Hypothalamus (tissue), 51 donors: ENCODE measurements at places on chromosomes 16 and 17.

DNA sequence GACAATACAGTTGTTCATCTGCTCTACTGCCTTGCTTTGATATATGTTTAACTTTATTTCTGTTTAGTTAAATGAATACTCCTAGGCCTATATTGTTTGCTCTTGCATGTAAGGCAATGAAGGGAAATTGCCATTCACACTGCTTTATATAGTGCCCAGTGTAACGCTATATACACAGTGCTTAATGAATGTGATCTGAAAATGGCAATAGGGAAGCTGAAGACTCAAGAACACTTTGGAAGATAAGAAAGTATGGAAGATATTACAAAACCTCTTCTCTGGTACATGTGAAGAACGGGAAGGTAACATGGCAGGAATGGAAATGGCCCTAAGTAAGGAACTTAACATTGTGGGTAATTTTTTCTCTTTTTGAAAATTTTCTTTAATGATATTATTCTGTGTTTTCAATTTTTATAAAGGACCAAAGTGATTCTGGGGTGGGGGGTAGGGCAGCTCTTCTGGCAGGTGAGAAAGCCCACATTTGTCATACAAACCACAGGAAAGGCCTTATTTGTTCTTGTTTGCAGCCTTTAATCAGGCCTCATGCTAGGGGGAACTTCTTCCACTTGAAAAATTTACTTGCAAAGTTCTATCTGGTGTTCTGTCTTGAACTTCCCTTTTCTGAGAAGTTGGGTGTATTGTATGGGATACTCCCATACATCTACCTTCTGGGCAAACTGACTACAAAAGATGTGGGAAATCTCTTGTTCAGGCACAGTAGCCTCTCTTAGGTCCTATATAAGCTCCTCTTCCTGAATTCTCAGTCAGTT, 100.8 kb upstream of the CORO6 start:
- no peak for DNase-seq

DNA sequence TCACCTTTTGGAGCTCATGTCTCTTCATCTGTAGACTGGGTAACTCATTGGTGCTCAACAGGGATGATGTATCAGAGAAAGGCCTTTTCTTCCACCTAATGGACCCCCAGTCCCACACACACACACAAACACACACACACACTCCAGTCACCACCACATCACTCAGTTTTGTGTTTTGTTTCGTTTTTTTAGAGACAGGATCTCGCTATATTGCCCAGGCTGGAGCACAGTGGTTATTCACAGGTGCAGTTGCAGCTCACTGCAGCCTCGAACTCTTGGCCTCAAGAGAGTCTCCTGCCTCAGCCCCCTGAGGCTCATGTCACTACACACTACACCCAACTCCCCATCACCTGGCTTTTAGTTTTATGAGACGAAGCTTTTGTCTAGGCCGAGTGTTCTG, 55.6 kb downstream of the SF3B3 start:
- no peak for DNase-seq

DNA sequence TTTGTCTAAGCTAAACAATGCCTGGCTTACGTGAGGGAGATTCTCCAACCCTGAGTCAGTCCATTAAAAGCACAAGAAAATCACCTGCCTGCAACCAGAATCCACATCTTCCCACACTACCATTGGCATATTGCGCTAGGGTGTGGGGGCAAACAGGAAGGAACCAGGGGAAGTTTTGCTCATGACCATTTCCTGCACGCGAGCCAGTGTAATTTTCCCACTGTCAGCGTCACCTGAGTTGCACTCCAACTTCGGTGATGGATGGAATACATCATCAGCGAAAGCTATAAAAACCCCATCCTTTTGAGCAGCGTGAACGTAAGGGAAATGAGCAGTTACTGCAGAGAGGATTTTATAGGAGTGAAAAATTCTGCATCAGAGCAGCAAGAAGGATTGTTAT, 167.9 kb upstream of the NOL11 start:
- no peak for DNase-seq

GRCh38 chr17:44913676-44914075, 1.6 kb downstream of the GFAP start:
- no peak for DNase-seq

DNA sequence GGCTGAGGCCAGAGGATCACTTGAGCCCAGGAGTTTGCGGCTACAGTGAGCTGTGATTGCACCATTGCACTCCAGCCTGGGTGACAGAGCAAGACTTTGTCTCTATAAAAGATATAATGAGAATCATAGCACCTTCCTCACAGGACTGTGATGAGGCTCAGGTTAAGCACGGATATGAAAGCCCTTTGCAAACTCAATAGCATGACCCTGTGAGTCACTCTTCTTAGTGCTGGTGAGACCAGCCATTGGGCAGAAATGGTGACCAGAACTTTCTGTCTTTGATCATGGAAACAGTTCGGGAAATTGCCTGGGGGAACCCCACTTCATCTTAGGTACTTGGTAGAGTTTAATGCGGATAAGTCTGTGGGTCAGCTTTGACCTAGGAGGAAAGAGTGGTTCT, 144.2 kb downstream of the PRKCB start:
- no peak for DNase-seq

DNA sequence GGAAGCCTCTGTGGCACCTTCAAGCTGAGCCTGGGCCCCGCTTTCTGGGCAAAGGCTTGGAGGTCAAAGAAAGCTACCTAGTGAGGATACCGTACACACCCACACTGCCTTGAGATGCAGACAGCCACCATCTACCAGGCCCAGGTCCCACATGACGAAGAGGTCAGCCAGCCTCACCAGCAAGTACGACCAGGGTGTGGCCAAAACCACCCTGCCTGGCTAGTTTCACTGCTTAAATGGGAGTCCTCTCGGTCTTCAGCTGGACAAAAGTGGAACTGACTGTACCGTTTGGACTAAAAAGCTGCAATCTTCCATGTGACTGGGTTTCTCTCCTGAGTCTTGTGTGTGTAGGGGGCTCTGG, 21.6 kb downstream of the VASN start:
- DNase-seq, result no peak

GRCh38 chr17:75199886-75200618, 5.4 kb upstream of the NUP85 start:
- no peak for DNase-seq

DNA sequence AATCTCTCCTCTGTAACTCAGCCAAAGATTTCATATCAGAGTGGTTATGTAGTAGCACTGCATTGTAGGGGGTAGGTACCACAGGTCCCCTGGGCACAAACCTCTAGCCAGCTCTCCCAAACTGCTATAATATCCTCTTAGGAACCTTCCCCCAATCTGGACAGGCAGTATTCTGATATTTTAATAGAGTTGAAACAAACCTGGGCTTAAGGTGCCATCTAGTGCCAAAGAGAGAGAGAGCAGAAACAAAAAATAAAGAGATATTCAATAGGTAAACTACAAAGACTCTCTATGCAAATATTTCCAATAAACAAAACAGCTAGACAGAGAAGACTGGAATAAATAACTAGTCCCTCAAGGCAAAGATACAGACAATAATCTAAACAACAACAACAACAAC, 1070.0 kb downstream of the CDH11 start:
- DNase-seq, result no peak

DNA sequence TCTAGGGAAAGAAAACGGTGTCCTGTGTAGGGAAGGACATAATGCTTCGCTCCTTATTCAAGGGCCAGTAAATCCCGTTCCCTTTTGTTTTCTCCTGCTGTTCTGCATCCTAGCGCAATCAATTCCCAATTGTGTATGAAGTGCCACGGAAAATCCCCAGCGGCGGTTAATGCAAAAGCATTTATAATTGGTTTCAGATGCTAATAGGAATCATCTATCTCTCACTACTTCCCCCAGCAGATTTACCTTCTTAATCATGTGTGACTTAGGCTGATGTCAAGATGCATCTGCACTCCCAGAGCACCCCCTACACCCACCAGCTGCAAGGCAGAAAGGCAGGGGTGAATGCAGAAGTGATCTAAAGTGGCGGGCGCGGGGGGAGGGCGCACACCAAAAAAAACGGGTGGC, 32.7 kb upstream of the SSTR2 start:
- no peak for DNase-seq

- no peak for DNase-seq
These were observed 622 bp downstream of the TOM1L2 start for GRCh38 chr17:17971431-17972125.

DNA sequence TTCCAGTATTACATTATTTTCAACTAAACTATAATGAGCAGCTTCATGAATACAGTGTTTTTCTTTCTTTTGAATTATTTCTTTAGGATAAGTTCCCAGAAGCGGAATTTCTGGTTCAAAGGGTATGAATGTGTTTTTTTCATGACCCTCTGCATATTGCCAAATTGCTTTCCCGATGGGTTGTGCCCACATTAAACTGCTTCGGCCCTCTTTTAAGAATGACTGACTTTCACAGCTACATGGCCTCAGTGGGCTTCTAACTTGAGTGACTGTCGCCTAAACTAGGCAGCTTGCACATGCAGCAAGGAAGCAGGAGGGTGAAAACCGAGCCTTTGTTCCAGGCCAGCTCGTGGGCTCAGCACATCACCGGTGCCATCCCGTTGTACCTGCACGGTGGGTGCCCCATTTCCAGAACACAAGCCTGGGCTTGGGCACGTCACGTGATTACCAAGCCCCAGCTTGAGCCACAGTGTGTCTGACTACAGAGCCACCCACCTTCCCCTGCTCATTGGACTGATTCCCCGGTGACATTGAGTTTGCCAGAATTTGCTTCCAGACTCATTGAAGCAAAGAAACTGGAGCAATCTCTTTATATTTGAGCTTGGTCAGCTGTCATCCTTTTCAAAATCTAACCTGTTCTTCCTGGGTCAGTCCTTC, 112.8 kb downstream of the CLEC16A start:
- no peak for DNase-seq

DNA sequence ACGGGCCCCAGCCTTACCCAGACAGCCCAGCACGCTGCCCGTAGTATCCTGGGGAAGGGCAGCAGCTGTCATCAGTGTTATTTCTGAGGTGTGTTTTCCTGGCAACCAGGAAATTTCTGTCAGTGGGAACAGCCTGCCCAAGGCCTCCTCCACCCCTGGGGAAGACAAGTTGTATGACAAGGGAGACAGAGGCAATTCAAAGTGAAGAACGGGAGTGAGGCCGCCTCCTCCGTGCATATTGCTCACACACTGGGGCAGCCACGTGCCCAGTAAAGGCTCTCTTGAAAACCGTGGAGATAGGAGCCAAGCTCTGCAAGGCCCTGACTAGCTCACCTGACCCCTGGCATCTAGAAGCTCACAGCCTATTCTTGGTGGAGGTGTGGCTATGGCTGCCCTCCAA, 57.6 kb downstream of the RAI1 start:
- DNase-seq, result no peak

DNA sequence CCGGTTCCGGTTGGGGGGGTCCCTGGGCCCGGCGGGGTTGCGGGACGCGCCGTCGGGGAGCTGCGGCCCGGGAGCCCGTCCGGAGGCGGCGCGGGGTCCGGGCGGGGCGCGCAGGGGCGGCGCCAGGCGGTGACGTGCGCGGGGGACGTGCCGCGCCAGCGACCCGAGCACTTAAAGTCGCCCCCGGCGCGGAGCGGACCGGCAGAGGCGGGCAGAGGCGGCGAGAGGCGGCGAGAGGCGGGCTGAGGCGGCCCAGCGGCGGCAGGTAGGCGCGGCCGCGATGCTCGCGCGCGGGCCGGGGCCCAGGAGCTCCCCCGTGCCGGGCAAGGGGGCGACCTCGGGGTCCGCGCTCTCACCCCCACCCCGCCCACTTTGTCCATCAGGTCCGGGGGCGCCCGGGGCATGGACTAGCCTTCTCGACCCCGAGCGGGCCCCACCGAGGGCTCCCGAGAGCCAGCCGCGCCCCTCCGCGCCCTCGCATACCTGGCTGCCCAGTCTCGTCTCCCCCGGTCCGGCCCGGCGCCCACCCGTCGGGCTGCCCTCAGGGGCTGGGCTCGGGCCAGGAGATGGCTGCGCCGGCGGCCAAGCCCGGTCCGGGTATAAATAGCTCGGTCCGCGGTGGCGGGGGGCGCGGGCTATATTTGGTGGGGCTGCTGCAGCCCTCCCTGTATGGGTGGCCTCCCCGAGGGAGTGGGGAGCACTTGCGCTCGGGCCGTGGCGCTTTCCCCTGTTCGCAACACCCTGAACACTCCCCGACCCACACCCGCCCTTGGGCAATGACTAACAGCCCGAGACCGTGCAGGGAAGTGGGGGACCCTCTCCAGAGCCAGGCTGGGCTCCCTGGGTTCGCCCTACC, at the start of gene SLC16A3:
Gene SLC16A3 (plus strand): TSS at position 201 of the 856 bp plus-strand sequence. CDS start 6,967 bp downstream, outside the sequence.
- DNase-seq, result no peak

GRCh38 chr16:87234601-87235000, 82.6 kb downstream of the C16orf95 start:
- no peak for DNase-seq

- no peak for DNase-seq
These were observed 56.8 kb upstream of the SCNN1B start for GRCh38 chr16:23245268-23245667.

DNA sequence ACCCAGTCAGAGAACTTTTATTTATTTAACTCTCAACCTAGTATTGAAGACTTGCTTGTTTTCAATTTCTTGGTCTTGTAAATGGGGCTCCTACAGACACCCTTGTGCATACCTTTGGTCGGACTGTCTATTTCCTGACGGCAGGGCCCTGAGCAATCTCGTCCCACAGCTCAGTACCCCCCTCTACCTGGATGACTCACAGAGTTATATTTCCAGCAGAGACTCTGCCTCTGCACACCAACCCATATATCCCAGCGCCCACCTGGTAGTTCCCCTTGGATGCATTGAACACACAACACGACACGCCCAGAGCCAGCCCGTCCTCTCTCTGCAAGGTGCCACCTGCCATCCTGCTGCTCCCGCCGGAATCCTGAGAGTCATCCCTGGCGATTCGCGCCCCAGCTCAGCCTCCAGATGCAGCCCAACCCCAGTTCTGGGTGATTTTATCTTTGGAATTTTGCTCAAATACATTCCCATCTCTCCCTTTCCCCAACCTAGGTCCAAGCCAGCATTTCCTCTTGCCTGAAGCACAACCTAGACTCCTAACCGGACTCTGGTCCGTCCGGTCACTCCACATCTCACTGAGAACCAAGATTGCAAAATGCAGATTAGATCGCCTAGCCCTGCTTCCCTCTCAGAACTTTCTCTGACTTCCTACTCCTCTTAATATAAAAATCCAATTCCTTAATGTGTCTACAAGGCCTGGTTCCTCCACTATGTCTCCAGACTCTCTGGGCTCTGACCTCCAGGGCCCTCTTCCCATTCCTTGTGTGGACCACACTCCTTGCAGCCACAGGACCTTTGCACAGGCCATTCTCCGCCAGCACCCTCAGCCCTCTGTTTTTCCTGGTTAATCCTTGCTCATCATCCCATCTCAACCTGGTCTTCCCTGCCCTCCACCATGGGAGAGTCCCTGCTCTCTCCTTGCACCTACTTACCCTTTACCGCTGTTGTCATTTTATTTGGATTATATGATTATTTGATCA, 129.2 kb downstream of the SEC14L1 start:
- no peak for DNase-seq

- DNase-seq, result no peak
These were observed 54.2 kb upstream of the CDR2 start for GRCh38 chr16:22428654-22429053.

- no peak for DNase-seq
These were observed 23.6 kb downstream of the CA4 start for GRCh38 chr17:60173304-60173819.

- no peak for DNase-seq
These were observed 37.4 kb upstream of the GNA13 start for GRCh38 chr17:65093930-65094329.
